ENCODE measurements at places on chromosomes 13 and 19. TPM values are rescaled to one million over a fixed set of nuclear protein-coding genes. Genes with fewer than 3 reads are reported as not detected.

DNA sequence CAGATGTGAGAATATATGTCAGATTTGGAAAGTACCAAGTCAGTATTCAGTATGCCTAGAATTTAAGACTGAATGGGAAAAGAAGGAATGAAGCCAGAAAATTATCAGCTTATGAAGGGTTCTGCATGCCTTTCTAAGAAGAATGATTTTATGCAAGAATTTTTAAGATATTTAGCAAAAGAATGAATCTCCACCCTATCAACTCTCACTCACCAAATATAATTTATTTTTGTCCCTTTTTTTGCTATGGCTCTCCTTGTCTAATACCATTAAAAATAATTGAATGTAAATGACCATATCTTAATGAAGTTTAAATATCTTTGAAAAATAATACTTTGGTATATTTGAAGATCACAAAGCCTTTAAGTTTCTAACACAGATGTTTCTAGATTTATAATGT, 612.7 kb upstream of the GPC6 start:
- no peak for DNase-seq

The ZNF530 gene
- total RNA-seq = 8.7 TPM

The PRODH2 gene
- total RNA-seq = not detected

GRCh38 chr19:45104658-45105349, 11.8 kb downstream of the PPP1R37 start:
- DNase-seq = no peak

- no peak for DNase-seq
These were observed 6.2 kb downstream of the ILF3 start for GRCh38 chr19:10660346-10660745.

All from neural crest cell (in vitro differentiated cells).